ENCODE measurements at places on chromosomes 16 and 17.

DNA sequence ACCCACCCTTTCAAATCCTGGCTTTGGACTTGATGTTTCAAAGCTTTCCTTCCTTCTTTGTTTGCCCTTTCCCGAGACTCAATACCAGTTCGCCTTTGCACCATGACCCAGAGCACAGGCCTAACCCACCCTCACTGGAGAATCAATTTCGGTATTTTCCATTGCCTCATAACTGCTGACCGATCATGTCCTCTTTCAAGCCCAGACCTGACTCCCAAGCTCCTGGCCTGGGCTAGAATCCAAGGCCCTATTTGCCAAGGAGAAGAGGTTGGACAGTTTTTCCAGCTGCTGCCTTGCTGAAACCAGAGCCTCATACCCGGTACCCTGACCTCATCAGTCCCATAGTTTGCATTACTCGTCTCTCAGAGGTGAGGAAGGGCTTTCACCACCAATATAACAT lies 35.3 kb upstream of the HELZ start:
- no peak for DNase-seq

DNA sequence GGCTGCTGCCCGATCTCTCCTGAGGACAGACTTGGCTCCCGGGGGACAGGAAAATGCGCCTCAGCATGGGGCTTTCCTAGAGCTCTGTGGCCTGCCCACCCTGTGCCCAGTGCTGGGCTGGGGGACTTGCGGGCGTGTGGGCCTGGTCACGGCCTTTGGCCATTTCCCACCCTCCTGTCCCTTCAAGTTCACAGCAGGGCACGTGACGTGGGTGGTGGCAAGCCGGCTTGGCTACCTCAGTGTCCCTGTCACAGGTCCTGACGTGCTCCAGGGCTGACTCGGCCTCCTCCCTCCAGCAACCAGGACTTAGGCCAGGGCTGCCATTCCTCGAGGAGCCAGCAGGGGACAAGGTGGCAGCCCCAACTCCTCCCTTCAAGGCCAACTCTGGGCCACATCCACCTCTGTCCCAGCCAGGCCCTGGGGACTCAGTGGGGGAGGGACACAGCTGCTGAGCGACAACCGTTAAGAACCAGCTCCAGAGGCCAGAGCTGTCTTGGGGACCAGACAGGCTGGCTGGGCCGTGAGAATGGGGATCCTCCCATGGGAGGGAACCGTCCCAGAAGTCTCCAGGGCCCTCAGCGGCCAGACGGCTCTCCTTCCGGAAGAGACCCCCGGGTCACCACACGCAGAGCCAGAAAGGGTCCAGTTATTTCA lies 981 bp upstream of the UNC13D start:
- peak; percentile 83 for DNase-seq

DNA sequence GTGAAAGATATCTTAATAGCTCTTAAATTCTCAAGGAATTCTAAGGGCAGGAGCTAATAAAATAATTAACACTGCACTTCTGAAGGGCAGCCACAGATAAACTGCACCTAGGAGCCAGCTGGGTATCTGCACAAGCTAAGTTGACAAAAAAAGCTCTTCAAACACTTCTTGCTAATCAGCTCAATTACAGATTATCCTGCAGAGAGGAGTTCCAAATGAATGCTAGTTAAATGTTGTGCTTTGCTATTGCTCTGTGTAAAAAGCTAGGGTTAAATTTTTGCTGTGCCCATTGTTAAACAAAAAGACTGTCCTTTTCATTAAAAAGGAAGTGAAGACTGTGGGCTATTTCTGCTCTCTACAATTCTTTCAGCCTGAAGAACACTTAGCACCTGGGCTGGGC lies 158.5 kb upstream of the SHISA6 start:
- no peak for DNase-seq

DNA sequence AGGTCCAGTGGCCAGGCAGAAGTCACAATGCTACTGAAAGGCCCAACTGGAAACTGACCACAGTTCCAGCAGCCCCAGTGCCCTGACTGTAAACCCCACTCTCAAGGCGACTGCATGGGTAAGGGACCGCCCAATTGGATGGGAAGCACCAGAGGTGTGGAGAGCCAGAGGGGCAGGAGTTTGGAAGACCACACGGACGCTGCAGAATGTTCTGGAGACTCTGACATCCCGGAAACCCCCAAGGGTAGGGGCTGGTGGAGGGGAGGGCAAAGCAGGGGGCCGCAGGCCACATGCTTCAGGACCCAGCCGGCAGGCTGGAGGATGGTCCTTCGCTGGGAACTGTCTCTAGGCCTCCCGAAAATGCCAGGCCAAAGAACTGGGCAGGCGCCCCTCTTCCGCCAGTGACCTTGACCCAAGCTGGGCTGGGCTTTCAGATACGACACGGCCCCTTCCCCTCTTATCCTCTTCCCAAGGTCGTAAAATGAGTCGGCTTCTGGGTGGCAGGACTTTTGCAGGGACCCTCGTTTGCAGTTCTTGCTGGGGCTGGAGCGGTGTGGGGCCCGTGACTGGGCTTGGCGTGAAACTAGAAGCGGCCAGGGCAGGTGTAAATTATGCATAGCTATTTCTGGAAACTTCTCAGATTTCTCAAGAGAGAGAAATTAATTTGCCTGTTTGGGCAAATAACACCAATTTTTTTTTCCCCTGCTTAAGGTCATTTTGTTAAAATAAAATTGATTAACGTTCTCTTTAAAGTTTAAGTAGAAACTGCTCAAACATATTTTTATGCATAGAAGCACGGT lies 110.2 kb downstream of the C16orf78 start:
- DNase-seq, result peak; percentile 4

- no peak for DNase-seq
Observed at GRCh38 chr16:8869212-8869987, 594 bp upstream of the CARHSP1 start.

DNA sequence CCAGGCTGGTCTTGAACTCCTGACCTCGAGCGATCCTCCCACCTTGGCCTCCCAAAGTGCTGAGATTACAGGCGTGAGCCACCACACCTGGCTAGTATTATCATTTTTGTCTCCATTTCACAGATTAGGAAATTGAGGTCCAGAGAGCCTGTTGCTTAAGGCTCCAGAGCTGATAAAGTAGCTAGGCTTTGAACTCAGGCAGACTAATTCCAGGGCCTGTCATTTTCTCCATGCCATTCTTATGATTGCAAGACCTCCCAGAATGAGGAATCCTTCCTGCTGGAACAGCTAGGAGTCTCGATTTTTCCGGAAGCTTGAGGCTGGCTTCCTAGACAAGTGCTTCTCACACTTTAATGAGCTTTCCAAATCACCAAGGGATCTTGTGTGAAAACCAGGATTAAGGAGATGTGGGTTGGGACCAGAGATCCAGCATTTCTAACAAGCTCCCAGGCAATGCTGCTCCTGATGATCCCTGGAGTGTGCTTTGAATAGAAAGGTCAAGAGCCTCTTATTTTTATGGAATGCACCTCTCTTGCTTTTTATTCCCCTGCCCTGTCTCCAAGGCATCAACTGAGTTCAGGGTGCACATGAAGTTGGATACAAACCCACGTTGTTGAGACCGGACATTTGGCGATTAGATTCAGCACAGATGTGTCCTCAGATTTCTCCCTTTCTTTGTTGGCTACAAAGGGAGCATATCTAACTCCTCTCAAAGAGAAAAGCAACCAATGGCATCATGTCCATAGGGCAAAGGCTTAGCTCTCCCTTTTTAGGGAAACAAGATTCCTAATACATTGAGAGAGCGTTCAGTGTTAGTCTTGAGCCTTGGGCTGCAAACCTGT lies 40.3 kb upstream of the FAM20A start:
- no peak for DNase-seq

GRCh38 chr17:34254651-34255380 lies at the start of gene CCL2:
Gene CCL2 (plus strand): TSS chr17:34255285. CDS start chr17:34255350, 65 bp downstream.
- DNase-seq, result no peak

GRCh38 chr17:77734371-77735080 lies 224.0 kb upstream of the TNRC6C start:
- DNase-seq, result no peak

DNA sequence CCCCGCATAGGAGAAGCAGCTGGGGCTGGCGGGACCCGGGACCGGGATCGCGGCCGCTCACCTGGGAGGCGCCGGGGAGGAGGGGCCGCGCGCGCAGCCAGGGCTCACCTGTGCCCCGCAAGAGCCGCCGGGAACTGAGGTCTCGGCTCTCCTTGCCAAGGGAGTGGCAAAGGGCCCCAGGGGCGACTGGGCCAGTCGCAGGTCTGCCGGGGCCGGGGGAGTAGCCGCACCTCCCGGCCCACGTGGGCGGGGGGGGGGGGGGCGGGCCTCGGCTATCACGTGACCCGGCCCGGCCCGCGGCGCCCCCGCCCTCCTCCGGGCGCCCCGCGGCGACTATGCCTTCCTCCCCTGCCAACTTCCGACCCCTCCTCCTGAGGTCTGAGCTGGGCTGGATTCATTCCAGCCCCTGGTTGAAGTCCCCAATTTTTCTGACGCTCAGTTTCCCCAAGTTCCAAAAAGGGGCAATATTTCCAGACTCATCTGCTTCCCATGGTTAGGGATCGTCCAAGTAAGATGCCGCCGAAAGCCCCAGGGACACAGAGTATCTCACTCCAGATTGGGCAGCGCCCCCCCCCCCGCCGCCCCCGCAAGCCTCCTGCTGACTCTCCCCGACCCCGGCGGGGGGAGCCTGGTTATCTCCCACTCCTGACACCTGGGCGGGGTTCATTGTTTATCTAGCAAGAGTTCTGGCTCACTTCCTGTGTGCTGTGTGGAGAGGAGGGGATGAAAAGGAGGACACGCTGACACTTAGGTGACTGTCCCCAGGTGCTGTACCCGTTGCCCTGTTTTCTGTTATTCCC lies at the start of gene TMC6:
Gene TMC6, minus strand, starts transcription at position 205 of the 800 bp plus-strand sequence. CDS start 1,923 bp downstream, outside the sequence.
- peak; percentile 74 for DNase-seq

- DNase-seq, result no peak
Observed at GRCh38 chr16:57473906-57474305, 11.4 kb downstream of the POLR2C start.

DNA sequence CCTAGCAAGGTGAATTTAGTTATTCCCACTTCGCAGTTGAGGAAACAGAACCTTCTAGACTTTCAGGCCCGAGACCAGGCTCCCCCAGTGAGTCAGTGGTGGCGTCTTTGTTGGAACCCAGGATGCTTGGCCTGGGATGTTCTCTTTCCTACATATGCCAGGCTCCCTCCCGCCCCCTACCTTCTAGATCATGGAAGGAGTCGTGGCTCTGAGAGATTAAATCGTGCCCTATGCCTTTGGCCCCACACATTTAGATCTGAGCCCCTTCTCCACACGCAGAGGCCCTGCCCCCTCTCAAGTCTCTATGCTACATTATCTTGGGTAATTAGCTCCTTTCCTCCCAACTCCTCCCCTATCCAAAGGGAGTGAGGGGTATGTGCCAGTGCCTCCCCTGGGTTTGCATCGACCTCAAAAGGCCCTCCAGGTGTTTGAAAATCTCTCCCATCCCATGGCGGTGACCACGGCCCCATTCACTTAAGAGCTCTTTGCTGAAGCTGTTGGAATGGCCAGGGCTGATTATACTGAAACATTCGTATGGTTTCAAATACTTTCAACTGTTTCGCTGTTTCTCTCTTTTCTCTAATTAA lies 3.0 kb downstream of the NGFR start:
- no peak for DNase-seq

GRCh38 chr16:71847096-71847495 lies 1.3 kb downstream of the ATXN1L start:
- no peak for DNase-seq

Data from CD4-positive, alpha-beta T cell treated with Interleukin-15 for 1 hour (primary cell).